ENCODE measurements at places on chromosomes 6 and 20. TPM values are rescaled to one million over a fixed set of nuclear protein-coding genes. Genes with fewer than 3 reads are reported as not detected.

Gene OXT
- not detected for total RNA-seq

GRCh38 chr20:63071541-63072181 is 64.9 kb upstream of the BHLHE23 start:
- peaks cover 2% of the 10 kb centered on the region for H3K4me1 ChIP-seq
- peak; percentile 85 for DNase-seq

Gene LEMD2
- total RNA-seq, result 57.3 TPM

Gene PKHD1
- 0.11 TPM for total RNA-seq

GRCh38 chr20:45419188-45420091 is 3.5 kb downstream of the PIGT start:
- peak; percentile 20 for DNase-seq
- no peak overlapping the region for H3K27ac ChIP-seq

Gene FILIP1
- 5.0 TPM for total RNA-seq

- no peaks in the 10 kb centered on the region for H3K36me3 ChIP-seq
- H3K27me3 ChIP-seq, result no peaks in the 10 kb centered on the region
- no peak overlapping the region for H3K27ac ChIP-seq
- H3K4me3 ChIP-seq, result no peak overlapping the region
- no peaks in the 10 kb centered on the region for H3K4me1 ChIP-seq
Observed at GRCh38 chr6:113388996-113389395, 468.1 kb upstream of the MARCKS start.

Gene SLC17A3
- total RNA-seq, result not detected

DNA sequence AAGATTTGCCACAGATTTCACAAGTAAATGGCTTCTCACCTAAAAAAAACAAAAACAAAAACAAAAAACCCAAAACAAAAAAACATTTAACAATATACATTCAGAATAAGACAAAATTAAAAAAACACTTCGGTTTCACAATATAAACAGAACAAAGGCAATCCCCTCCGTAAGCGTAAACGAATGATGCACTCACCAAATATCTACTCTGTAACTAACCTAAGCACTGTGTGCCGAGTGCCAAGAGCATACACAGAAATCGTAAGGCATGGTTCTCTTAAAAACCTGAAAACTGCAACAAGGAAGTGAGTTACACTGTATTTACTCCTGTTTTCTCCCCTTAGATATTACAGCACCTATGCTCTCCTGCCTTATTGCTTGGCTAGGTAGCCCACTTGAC is 12.1 kb upstream of the MICAL1 start:
- H3K36me3 ChIP-seq, result peaks cover 66% of the 10 kb centered on the region
- DNase-seq, result no peak
- no peaks in the 10 kb centered on the region for H3K4me1 ChIP-seq
- H3K27me3 ChIP-seq, result no peaks in the 10 kb centered on the region
- H3K27ac ChIP-seq, result no peak overlapping the region

DNA sequence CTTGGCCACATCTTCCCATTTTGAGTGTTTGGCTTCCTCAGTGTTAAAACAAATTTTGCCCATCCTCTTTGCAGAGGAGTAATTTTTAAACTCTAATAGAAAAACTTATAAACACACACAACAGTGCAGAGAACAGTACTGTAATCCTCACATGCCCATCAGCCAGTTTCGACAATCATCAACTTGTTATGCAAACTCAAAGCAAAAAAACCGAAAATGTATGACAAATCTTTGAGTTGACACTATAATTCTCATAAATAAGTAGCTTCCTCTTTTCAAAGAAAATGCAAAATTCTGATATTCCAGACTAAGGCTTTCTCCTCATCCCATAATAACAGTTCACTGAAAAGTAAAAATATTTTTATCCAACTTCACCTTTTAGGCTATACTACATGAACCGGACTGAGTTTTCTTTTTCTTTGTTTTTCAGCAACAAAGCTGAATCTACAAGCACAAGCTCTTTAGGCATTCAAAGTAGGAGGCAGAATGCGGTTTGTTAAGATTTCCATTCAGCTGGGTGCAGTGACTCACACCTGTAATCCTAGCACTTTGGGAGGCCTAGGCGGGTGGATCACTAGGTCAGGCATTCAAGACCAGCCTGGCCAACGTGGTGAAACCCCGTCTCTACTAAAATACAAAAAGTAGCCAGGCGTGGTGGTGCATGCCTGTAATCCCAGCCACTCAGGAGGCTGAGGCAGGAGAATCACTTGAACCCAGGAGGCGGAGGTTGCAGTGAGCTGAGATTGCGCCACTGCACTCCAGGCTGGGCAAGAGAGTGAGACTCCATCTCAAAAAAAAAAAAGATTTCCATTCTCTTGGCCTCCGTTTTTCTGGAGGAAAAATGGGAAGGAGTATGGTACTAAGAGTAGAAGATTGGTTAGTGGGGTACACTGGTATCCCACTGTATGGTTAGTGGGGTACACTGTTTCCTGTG is 74.8 kb downstream of the GCNT2 start:
- H3K4me1 ChIP-seq, result peaks cover 36% of the 10 kb centered on the region
- H3K36me3 ChIP-seq, result no peaks in the 10 kb centered on the region
- DNase-seq, result no peak
- H3K27me3 ChIP-seq, result no peaks in the 10 kb centered on the region
- no peak overlapping the region for H3K4me3 ChIP-seq

Gene PPP1R14C
- 0.61 TPM for total RNA-seq

DNA sequence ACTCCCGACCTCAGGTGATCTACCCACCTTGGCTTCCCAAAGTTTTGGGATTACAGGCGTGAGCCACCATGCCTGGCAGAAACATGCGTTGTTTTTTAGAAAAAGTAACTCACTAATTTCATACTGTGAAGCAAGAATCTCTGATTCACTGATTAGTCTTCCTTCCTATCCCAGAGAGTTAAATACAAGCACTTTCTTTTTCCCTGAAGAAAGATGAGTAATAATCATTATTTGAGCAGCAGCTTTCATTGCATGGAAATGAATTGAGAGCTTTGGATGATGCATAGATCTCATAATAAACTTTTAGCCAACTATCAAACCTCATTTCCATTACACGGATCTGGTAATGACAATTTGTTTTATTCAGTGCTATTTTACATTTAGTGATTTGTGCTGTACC is 892.5 kb upstream of the EYS start:
- no peaks in the 10 kb centered on the region for H3K36me3 ChIP-seq
- H3K27me3 ChIP-seq, result no peaks in the 10 kb centered on the region
- H3K4me1 ChIP-seq, result no peaks in the 10 kb centered on the region
- no peak overlapping the region for H3K27ac ChIP-seq
- no peak for DNase-seq

DNA sequence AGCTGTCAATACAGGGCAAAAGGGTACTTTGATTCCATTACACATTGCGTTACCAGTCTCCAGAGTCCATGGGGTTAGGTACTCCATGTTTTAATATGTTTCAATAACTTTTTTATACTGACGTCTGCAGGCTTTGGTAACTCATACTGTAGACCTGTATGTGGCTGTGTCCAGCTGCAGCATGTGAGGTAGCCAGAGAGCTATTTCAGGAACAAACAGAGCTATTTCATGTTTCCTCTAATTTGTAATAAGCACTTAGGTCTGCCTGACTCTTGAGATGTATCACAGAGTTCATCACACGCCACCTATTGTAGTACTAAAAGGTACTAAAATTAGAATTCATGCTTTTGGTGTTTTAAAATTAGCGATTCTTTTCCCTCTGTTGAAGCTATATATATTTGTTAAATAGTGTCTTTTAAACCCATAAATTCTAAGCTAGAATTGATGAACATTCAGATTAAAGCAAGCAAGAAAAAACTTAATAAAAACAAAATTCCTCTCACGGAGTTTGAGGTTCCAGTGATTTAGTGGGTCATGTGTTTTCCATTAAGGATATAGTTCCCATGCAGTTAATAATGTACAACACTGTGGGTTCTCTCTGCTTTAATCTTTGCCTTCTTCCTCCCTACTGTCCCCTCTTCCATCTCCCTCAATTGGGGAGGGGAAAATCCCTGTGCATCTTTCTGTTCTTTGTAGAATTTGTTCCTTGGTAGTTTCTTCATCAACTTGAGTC is 37.0 kb downstream of the FOXO3 start:
- no peak overlapping the region for H3K4me3 ChIP-seq
- no peak for DNase-seq
- no peaks in the 10 kb centered on the region for H3K36me3 ChIP-seq
- H3K27me3 ChIP-seq, result no peaks in the 10 kb centered on the region

Gene DEFB132
- total RNA-seq, result not detected

Gene STMND1
- total RNA-seq, result not detected

DNA sequence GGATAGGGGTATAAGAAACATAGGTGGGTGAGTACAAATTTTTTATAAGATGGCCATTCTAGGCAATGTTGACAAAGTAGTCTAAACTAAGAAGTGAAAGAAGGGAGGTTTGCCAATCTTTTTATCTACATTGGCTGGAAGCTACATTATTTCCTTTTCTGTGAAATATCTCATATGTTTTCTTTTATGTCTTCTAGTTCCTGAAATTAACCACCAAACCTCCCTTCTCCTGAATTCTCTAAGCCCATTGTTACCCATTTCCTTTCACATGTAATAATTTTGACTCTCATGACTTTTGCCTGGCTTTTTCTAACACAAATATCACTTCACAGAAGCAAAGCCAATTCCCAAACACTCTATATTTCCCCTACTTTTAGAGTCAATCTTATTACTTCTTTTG is 496.2 kb upstream of the JAG1 start:
- H3K4me3 ChIP-seq, result no peak overlapping the region
- DNase-seq, result no peak
- H3K4me1 ChIP-seq, result no peaks in the 10 kb centered on the region
- H3K36me3 ChIP-seq, result no peaks in the 10 kb centered on the region
- no peak overlapping the region for H3K27ac ChIP-seq
- H3K27me3 ChIP-seq, result no peaks in the 10 kb centered on the region

DNA sequence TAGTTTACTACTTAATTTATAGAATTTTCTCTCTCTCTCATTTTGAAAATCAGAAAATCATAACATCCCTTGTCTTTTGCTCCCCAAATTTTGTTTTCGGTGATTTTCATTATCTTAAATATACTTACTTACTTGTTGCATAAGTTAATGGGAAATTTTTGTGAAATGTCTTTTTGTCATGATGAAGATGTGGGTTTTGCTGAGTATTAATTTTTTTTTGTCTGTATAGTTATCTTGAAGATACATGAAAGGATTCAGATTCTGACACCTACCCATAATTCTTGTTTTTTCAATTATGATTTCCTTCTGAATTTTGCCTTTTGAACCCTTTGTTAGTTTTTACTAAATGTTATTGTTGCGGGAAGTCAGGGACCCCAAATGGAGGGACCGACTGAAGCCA is 817.9 kb downstream of the EYS start:
- H3K27ac ChIP-seq, result no peak overlapping the region
- no peaks in the 10 kb centered on the region for H3K4me1 ChIP-seq
- no peaks in the 10 kb centered on the region for H3K36me3 ChIP-seq
- DNase-seq, result no peak
- no peaks in the 10 kb centered on the region for H3K27me3 ChIP-seq
- no peak overlapping the region for H3K4me3 ChIP-seq
